ENCODE measurements at places on chromosomes 13 and 19. TPM values are rescaled to one million over a fixed set of nuclear protein-coding genes. Genes with fewer than 3 reads are reported as not detected.

Gene ZNF541
- total RNA-seq, result under 0.01 TPM

Gene CEACAM16
- total RNA-seq, result under 0.01 TPM

Gene NLRP11
- not detected for total RNA-seq

Gene KLK3
- total RNA-seq, result not detected

Gene C19orf38
- total RNA-seq, result not detected

Gene SMIM44
- not detected for total RNA-seq

All from fibroblast of villous mesenchyme (primary cell).